ENCODE measurements at places on chromosomes 12 and 14.

GRCh38 chr14:67517083-67517482, 16.0 kb upstream of the PLEKHH1 start:
- DNase-seq: no peak

DNA sequence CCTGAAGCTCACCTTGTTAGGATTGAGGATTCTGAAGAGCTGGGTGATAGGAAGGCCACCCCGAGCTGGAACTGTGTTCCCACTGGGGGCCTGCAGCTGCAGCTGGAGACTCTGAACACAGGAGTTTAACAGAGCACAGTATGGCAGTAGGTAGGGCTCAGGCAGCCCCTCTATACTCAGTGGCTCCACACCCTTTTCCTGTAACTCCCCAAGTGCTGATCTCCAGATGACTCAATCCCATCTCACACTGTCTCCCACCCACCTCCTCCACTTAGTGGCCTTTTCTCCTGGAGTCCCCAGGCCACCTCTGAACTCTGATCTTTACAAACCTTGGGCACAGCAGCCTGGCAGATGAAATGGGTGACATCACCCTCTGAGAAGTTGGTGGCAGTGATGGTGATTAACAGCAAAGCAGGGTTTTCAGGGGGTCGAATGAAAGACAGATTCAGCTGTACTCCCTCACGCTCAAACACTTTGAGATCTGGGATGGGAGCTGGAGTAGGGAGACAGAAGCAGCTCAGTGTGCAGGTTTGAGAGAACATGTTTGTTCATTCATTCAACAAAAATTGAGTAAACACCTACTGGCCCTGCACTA, 4.0 kb downstream of the THTPA start:
- DNase-seq: no peak

- no peak for DNase-seq
Observed at GRCh38 chr14:31544816-31545215, 16.4 kb upstream of the NUBPL start.

DNA sequence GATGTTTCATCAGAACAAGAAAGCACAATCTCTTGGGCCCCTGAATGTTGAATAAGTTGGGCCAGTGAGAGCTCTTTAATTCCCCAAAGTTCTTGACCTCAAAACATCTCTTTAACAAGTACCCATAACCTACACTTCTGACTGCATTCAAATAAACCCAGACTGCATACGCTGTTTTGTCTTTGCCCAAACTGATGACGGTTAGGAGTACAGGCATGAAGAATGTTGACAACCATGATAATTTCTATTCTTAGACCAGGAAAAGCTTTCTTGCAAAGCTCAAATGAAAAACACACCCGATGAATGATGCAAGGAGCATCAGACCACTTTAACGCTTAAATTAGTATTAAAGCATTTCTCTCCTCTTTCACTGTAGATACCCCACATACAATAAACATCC, 11.7 kb upstream of the RAB3IP start:
- DNase-seq: no peak

DNA sequence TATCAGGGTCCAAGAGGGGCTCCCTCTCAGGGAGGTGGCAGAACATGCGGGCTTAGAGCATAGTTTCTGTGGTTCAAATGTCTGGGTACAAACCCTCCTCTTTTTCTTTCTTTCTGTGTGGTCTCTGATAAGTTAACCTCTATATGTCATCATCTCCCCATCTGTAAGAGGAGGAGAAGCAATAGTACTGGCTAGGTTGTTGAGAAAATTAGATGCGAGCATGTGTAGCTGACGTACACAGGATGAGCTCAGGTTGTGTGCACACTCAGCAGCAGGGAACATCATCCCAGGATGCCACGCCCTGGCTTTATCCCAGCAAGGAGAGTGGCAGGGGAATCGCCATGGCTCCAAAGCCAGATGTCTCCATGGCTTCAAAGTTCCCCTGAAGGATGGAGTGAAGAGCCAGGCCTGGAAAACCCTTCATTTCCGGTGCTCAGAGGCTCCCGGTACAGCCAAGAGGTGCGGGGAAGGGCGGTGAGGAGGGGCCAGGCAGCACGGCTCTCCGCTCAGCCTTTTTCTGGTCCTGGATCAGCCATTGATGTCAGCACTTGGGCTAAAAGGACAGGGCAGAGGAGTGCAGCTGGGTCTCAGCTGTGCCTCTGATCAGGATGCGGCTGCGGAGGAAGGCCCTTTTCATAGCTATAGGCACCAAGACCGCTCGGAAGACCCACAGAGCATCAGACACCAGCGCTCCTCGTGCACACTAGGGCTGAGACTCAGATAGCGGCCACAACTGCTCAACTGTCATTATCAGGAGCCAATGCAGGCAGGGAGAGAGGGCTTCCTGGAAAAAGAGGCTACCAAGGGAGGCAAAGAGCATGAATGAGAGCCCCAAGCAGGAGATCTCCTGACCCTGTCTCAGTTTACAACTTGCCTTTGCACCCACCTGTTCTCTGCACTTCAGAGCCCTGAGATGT, 41.5 kb downstream of the ARL6IP4 start:
- DNase-seq: no peak

- no peak for DNase-seq
Observed at GRCh38 chr14:77221241-77221871, 39.8 kb downstream of the TMEM63C start.

DNA sequence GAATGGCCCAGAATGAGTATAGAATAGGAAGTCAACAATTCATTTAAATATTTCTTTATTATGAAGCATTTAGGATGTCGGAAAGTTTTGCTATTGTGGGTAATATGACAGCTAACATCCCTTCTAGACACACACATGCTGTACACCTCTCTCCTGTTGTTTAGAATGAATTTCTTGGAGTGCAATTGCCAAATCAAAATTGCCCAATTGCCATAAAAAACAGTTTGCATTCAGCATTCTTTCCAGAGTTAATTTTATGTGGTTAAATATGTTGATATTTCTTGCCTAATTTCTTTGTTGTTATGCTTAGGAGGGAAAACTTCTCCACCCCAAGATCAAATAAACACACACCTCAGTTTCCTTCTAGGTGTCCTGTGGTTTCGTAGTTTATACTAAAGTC, 16.9 kb upstream of the SMCO2 start:
- DNase-seq: no peak

- no peak for DNase-seq
Observed at GRCh38 chr12:40614923-40615322, 77.3 kb upstream of the CNTN1 start.

GRCh38 chr12:14514946-14515345, 52.7 kb downstream of the PLBD1 start:
- DNase-seq: no peak

DNA sequence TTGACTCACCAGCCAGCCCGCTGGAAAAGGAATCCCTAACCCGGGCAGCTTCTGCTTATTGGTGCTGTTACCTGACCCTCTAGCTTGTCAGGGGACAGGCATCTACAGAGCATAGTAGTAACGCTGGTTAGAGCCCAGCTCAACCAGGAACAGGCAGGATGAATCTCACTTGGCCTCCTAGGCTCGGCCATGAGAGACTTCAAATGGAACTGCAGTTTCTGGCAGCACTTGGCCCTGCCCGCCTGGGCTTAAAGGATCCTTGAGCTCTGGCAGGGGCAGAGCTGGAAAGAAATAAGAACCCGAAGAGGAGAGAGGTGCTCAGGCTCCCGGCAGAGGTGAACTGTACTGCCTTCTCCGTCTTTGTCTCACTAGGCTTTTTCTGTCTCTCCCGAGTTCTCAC, 2.3 kb upstream of the LHX5 start:
- DNase-seq: no peak

DNA sequence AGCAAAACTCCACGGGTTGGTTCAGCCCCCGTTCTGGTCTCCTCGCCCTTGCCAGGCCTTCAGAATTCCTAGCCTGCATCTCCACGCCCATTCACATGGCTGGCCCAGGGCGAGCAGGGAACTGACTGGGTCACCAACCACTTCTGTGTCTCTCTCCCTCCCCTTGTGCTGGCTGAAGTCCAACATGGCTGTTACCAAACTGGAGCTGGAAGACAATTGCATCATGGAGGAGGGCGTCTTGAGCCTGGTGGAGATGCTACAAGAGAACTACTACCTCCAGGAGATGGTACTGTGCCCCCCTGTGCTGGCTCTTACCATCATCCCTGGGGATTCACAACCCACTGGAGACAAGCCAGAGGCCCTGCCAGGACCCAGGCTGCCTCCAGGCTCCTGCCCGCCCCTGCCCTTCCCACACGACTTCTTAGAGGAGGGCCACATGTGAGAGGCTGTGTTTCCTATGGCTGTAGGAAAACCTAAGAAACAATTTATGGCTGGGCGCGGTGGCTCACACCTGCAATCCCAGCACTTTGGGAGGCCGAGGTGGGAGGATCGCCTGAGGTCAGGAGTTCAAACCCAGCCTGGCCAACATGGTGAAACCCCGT, 9.9 kb downstream of the LRRC74A start:
- DNase-seq: no peak

DNA sequence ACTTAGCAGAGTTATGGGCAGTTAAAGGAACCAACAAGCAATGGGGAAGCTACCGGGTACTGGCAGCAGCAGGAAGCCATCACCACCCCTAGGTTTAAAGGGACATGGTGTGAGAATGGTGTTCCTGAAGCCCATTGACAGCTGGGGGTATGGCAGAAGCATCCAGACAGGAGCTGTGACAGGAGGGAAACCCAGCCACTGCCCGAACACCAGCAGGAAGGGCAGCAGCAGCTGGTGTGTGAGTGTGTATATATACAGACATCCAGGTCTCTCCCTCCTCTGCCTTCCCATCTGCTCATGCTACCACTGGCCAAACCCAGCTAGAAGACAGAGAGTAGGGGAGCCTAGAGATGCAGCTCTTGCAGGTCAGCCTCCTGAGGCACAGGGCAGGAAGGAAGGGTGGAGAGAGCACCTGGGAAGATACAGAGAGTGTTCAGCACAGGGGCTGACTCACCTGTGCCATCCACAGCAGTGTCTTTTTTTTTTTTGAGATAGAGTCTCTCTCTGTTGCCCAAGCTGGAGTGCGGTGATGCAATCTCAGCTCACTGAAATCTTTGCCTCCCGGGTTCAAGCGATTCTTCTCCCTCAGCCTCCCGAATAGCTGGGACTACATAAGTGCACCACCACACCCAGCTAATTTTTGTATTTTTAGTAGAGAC, 9.2 kb upstream of the ADCK1 start:
- no peak for DNase-seq

- DNase-seq: no peak
Observed at GRCh38 chr12:31235868-31236395, 90.0 kb downstream of the SINHCAF start.

DNA sequence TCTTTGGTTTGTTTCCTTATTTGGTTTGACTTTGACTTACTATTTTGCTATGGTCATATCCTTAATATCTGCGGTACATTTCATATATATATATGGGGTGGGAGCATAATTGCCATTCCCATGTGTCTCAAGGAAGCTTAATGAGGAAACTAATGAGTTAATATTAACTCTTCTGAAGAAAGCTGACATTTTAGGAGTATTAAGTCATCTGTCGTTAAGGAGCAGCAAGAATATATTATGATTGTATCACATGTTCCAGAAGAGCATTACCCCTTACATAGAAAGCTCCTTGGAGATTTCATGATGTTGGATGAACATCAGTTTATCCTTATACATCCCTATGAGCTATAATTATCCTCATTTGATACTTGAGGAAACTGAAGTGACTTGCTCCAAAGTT, 15.6 kb downstream of the DYRK2 start:
- no peak for DNase-seq
